Left kidney (tissue), 8 donors: ENCODE measurements at places on chromosomes 1 and 21.

GRCh38 chr1:59342801-59343575, 46.1 kb downstream of the FGGY start:
- DNase-seq, result no peak

GRCh38 chr1:1336931-1337792, 6.1 kb downstream of the TAS1R3 start:
- DNase-seq, result no peak

DNA sequence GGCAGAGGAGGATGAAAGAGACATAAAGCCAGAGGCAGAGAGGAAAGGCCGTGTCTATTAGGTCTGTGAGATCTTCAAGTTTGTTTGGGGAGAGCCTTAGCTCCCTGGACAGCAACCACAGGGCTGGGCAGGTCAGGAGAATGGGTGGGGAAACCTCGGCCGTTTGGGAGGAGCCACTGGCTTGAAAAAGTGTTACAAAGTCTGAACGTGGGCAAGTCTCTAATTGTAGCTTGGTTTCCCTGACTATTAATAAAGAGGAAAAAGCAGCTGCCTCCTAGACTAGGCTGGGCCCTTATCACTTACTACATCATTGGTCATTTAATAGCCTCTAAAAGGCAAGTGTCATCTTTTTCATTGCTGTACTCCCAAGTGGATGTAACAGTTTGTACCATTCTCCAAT, at the start of gene CCDC17:
Gene CCDC17 (minus strand): TSS at position 83 of the 400 bp plus-strand sequence. CDS start 145 bp downstream, outside the sequence.
- no peak for DNase-seq

DNA sequence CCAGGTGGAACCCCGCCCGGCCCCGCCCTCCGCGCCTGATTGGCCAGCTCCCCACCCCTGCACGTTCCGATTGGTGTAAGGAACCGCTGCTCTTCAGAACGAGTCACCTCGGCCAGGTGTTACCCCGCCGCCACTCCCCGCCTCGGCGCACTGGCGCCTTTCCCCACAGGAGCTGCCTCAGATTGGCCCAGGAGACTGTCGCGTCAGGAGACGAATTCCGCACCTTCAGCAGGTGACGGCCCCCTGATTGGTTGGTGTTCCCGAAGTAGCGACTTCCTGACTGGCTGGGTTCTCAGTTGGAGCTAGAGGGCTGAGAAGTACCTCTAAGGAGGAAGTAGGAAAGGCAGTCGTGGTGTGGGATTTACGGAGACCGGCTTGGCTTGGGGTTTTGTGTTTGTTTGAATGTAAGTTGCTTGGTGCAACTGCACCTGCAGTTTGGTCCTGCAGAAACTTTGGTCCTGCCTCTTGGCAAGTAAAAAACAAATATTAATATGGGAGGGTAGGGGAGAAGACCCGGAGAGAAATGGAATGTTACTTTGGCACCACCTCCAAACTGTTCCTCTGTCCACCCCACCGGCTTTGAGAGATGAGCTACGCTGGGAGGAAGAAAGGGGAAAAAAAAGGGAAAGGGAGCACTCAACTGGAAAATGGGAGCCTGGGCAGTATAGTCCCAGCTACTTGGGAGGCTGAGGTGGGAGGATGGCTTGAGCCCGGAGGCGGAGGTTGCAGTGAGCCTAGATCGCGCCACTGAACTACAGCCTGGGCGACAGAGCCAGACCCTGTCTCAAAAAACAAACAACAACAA, 415 bp upstream of the F11R start:
- DNase-seq, result peak; percentile 82

- DNase-seq, result no peak
Measured at GRCh38 chr1:41765152-41765551, 153.6 kb downstream of the HIVEP3 start.

DNA sequence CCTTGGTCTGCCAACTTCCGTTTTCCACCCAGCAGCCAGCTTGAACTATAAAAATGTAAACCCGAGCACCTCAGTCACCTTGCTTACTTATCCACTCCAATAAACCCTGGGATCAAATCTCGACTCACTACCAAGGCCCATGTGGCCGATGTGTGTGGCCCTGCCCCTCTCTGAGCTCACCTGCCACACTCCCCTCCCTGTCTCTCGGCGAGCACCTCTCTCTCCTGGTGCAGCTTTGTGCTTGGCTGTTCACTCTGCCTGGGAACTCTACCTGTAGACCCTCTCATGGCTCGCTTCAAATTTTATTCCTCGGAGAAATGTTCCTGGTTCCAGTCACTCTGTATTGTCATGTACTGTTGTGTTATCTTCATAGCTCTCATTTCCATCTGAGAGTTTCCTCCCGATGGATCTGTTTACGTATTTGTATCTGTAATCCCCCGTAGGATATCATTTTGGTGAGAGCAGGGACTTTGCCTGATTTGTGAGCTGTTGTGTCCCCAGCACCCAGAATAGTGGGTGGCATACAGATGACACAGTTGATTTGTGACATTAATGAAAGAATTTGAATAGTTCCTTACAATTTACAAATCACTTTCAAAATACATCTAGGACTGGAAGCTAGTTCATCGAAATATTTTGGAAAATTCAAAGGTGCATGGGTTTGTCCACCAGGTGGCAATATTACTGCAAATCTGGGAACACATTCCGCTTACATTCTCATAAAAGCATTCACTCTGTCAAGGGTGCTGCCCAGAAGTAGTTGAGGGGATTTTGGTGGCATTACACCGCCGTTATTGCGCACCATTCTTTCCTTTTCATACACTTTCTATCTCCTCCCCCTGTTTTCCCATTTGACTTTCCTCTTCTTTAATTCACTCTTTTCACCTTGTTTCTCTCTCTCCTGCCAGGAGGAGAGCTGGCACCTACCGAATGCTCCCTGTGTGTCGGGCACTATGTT, 95.3 kb downstream of the ABCA4 start:
- peak; percentile 66 for DNase-seq

DNA sequence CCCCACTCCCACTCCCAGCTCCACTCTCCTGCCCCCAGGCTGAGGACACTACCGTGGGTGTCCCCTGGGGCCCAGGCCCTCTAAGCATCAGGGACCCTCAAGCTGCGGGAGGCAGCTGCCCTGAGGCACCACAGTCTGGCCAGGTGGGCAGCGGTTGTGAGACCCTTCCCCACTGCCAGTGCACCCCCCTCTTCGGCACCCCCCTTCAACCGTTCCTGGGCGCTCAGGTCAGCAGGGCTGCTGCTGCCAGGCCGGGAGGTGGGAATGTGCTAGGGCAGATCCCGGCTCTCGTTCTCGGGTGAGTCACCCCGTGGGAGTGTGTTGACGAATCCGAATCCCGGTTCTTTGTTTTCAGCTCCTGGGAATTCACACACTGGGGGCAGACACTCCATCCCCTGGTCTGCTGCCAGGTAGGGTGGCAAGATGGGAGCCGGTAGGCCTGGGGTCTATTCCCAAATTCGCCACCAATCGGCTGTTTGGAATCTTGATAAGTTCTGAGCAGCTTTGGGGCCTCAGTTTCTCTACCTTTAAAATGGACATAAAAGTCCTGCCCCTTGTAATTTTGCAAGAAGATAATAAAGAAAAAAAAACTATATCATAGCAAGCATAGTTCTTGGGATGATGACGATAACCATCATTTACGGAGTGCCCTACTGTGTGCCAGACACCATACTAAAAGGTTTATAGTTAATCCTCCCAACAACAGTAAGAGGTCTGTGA, 28.5 kb upstream of the CASZ1 start:
- no peak for DNase-seq

DNA sequence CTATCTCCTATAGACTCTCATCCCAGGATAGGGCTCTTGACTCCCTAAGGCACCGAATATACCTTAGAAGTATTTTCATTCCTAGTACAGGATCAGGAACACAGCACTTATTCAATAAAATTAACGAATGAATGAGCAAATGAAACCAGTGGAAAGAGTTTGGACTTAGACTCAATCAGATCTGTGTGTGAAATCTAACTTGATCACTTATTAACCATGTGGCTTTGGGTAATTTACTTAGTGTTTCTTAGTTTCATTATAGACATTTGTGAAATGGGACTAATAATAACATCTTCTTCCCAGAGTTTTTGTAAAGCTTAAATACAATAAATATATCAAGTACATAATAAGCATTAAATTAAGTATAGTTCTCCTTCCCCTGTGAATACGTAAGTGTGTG, 230.1 kb downstream of the ADGRL2 start:
- no peak for DNase-seq

DNA sequence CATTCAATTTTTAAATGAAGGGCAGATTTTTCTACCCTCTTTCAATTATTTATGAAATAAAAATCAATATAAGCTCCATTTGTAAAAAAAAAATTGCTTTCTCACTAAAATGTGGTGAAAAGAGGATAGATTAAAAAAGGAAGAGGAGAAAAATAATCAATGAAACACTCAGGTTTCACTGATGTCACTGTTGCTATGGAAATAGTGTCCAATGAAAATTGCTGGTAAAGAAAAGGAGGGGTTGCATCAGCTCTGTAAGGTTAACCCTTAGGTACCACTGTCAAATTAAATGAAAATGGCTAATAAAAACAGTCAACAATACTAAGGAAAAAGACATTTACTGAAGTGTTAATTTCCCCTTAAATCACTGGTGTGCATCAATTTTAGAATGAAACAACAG, 91.6 kb upstream of the TTC39A start:
- DNase-seq, result peak; percentile 65

GRCh38 chr1:44810101-44810761, 1.9 kb downstream of the BTBD19 start:
- no peak for DNase-seq

GRCh38 chr21:41600116-41600515, 92.2 kb upstream of the TMPRSS2 start:
- no peak for DNase-seq

GRCh38 chr1:246786606-246787238, 62.5 kb downstream of the SCCPDH start:
- DNase-seq, result no peak

GRCh38 chr21:23664193-23664694, 1943.0 kb downstream of the MRPL39 start:
- DNase-seq, result no peak

DNA sequence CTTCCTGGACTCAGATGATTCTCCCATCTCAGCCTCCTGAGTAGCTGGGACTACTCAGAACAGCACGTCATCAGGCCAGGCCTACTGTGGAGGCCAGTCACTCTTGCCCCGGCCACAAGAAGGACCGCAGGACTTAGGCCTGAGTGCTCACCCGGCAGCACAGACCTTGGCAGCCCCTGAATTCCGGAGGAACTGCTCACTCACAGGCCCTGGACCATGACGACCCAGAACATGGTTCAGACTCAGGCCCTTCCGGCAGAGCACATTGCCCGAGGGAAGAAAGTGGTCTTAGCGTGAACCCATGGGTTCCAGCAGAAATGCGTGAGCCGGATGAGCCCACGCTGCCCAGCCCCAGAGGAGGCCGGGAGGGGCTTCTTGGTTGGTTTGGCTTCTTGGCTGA, 177.3 kb upstream of the TMEM51 start:
- no peak for DNase-seq

GRCh38 chr1:205141236-205142101, 19.7 kb upstream of the RBBP5 start:
- peak; percentile 83 for DNase-seq

DNA sequence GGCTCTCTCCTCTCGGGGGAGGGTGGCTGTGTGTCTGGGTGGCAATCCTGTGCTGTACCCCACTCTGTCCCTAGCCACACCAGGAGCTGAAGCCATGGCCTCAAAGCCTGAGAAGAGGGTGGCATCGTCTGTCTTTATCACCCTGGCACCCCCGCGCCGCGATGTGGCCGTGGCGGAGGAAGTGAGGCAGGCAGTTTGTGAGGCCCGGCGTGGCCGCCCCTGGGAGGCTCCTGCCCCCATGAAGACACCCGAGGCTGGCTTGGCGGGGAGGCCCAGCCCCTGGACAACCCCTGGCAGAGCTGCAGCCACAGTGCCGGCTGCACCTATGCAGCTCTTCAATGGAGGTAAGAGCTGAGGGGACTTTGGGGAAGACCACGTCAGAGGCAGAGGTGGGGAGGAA, 6.3 kb downstream of the FBLIM1 start:
- DNase-seq, result no peak

DNA sequence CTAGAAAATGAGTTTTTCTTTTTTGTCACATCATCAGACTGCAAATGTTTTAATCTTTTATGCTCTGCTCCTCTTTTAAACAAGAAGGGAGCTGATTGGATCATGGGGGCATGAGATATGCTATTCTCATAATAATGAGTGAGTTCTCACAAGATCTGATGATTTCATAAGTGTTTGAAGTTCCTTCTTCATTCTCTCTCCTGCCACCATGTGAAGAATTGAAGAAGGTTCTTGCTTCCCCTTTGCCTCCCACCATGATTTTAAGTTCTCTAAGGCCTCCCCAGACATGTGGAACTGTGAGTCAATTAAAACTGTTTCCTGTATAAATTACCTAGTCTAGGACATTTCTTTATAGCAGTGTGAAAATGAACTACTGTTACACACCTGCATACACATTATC, 218.2 kb downstream of the NRIP1 start:
- no peak for DNase-seq

- DNase-seq, result no peak
Measured at GRCh38 chr1:233281711-233282581, 13.6 kb downstream of the PCNX2 start.

DNA sequence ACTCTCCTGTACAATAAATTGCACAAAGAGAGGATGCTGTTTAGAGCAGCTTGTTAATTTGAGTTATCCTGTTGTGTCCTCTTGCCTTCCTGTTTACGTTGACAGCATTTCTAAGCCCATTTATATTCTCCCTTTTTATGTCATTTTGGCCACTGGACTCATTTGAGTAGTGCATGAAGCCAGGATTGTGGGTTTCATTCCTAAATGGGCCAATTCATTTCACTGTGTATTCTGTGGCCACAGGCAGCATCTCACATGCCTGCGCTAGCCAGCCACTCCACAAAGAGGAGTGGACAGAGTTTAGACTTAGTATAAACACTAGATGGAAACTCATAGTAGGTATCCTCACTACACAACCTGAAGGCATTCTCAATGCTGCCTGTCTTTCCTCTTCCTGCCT, 73.4 kb downstream of the DTL start:
- no peak for DNase-seq

GRCh38 chr1:2229037-2229864, 1.1 kb downstream of the SKI start:
- DNase-seq, result no peak

GRCh38 chr1:99675994-99676393, 30.1 kb downstream of the PALMD start:
- no peak for DNase-seq

- no peak for DNase-seq
Measured at GRCh38 chr1:243731974-243732625, 117.9 kb downstream of the AKT3 start.

- DNase-seq, result no peak
Measured at GRCh38 chr1:233143241-233143640, 152.3 kb downstream of the PCNX2 start.

GRCh38 chr1:58358346-58358745, 188.2 kb downstream of the OMA1 start:
- no peak for DNase-seq

GRCh38 chr1:193157360-193157759, 29.1 kb downstream of the B3GALT2 start:
- DNase-seq, result no peak

DNA sequence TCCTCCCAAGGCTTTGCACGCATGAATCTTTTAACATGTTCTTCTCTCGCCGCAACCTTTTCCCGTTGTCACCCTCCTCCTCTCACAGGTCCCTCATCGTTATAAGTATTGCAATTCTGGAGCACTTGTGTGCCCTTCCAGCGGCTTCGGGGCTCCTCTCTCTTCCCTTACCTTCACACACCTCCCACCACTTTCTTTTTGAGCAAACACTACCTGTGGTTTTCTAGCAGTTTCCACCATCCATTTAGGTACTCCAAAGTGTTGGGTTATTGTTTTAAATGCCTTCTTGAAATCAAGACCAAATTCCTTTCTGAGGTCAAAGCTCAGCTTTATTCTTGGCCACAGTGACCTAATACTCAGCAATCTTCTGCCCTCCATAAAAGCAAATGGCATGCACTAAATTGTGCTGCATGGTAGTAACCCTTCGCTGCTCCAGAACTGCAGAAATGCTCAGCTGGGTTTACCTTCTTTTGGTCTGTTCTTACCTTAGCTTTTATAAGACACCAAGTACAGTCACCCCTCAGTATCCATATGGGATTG, 472.4 kb downstream of the SETD4 start:
- DNase-seq, result no peak
